Heart right ventricle (tissue), 16 donors: ENCODE measurements at places on chromosomes 6 and 20. TPM values are rescaled to one million over a fixed set of nuclear protein-coding genes. Genes with fewer than 3 reads are reported as not detected.

DNA sequence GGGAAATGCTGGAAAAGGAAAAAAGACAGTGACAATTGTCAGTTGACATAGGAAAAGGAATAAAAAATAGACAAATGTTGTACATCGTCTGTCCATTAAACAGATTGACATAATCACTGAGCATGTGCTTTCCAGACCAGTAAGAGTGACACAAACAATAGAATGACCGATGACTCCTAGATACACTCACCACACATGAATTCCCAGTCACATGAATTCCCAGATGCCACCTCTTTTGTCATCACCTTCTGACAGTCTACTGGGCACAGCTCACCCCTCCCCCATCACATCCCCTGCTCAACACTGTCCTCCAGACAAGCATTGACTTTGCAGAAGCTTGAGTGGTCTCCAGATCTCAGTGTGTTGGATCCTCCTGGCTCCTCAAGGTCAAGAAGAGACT lies 25.9 kb downstream of the POM121L2 start:
- DNase-seq: no peak

GRCh38 chr20:20778676-20779075 lies 66.2 kb upstream of the RALGAPA2 start:
- no peak for DNase-seq

DNA sequence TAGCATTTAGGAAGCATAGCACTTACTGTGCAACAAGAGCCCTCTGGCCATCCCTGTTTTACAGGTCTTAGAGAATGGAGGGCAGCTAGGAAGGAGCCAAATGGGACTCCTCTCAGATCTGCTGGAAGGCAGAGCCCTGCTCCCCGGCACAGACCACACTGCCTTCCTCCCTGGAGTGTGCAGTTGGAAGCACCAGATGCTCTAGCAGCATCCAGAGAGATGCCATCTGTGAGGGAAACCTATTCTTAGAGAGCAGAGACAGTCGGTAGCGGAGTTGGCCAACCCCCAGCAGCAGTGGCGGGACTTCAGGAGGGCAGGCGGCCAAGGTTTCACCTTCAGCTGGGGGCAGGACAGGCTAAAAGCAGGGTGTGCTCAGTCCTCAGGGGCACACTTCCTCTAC lies 16.7 kb upstream of the E2F1 start:
- DNase-seq: peak; percentile 68

GRCh38 chr6:157144859-157145568 lies 178.3 kb downstream of the TMEM242 start:
- DNase-seq: no peak

Gene EDN3
- 0.07 TPM for polyA plus RNA-seq
